ENCODE measurements at places on chromosomes 6 and 20.

- DNase-seq: no peak
Measured at GRCh38 chr6:135002974-135003703, 51.5 kb downstream of the HBS1L start.

- DNase-seq: no peak
Measured at GRCh38 chr20:44585057-44585963, 2.9 kb downstream of the PKIG start.

DNA sequence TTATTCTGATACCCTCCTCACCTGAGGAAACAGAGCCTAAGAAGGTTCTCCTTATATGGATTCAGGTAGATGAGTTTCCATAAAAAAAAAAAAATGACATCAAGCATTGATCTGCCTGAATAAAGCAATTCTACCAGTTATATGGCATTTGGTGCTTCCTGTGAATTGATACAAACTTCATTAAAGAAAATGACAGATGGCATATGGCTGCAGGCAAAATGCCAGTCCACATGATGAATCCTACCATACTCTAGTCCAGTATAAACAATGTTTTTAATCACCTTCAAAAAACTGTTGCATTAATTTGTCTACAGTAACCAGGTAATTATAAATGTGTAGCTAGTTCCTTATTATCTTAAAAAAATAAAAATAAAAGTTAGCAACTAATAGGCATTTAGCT lies 559.2 kb upstream of the FLRT3 start:
- DNase-seq: no peak

DNA sequence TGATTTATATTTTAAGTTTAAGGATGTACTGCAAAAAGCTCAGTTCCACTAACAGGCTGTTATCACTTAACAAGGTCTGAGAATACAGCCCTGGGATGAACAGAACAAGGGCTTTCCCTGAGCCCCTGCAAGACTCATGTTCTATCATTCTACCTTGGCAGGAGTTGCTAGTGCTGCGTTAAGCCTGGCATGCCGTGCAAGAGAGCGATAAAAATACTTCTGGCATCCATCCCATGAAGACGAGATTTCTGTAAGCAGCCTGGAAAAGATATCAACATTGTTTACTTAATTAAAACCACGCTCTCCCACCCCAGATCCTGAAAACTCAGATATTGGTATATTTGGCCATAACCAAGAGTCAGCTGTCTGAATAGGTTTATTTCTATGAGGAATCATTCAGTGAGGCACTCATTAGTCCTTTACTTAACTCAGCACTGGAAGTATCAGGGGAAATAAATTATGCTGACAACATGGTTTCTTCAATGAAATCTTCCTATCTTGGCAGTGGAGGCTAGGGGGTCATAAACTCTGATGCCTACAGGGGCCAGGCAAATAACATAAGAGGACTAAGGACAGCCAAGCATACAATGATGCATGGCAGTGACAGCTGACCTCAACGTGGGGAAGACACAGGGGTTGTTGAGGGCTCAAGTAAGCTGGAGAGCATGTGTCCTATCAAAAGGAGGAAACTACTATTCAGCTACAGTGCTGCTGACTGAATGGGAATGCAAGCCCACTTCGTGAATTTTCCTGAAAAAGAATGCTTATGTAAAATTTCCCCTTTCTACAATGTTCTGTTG lies 37.6 kb upstream of the LYRM2 start:
- DNase-seq: no peak

GRCh38 chr6:158647501-158647900 lies 2.4 kb upstream of the SYTL3 start:
- no peak for DNase-seq

- no peak for DNase-seq
Measured at GRCh38 chr6:158910484-158911440, 89.2 kb downstream of the RSPH3 start.

- no peak for DNase-seq
Measured at GRCh38 chr20:58567437-58567836, 52.2 kb upstream of the APCDD1L start.

- no peak for DNase-seq
Measured at GRCh38 chr6:46583721-46584120, 68.9 kb downstream of the CYP39A1 start.

GRCh38 chr6:56448046-56448445 lies 194.6 kb downstream of the DST start:
- DNase-seq: no peak

GRCh38 chr20:45407067-45407745 lies 883 bp upstream of the DBNDD2 start:
- no peak for DNase-seq

DNA sequence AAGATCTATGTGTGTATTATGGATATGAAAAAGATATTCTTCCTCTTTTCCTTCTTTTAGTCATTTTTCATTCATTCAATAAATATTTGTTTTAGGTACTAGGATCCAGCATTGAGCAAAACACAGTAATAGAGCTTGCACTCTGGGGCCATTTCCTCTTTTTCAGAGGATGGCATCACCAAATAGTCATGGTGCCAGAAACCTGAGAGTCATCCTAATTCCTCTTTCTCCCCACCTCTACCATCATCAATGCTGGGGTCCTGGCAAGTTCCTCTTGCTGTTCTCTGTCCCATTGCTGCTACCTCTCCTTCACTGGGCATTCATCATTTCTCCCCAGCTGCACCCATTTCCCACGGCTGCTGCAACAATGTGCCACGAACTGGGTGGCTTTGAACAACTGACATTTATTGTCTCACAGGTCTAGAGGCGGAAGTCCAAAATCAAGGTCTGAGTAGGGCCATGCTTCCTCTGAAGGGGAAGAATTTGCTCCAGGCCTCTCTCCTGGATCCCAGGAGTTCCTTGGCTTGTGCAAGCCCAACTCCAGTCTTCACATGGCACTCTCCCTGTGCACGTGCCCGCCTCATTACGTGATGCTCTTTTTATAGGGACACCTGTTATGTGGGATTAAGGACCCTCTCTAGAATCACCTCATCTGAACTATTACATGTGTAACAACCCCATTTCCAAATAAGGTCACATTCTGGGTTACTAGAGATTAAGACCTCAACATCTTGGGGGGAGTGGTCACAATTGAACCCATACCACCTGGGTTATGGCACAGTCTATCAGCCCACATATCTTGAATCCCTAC lies 9.5 kb upstream of the IGF2R start:
- no peak for DNase-seq

DNA sequence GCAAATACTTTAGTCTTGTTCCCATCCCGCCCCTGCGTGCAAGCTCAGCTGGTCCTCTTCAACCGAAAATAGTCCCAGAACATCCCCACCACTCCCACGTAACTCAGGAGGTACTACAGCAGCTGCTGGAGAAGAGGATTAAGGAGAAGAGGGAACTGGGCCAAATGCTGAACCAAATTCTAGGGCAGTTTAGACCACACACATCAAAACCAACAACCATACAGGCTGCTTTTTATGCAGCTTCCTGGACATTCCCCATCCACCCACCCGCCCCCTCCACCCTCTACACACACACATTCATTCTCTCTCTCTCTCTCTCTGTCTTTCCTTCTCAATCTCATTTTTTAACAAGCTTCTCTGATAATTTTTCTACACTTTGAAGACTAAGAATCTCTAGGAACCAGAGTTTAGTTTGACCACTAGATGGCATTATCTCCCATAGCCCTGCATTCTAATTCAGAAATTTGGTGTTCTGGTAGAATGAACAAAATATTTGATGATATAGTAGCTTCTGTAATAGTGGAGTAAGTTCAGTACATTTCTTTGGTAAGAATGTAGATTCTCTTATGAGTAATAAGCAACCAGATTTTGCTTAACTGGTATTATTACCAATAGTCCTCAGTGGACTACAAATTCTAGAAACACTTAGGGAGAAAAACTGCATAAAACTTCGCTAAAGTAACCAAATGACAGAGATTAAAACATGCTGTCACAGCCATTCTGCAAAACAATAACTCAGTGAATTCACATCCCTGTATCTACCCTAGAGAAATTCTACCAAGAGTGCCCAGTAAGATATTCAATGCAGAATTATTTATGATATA lies 52.1 kb upstream of the BEND6 start:
- no peak for DNase-seq

DNA sequence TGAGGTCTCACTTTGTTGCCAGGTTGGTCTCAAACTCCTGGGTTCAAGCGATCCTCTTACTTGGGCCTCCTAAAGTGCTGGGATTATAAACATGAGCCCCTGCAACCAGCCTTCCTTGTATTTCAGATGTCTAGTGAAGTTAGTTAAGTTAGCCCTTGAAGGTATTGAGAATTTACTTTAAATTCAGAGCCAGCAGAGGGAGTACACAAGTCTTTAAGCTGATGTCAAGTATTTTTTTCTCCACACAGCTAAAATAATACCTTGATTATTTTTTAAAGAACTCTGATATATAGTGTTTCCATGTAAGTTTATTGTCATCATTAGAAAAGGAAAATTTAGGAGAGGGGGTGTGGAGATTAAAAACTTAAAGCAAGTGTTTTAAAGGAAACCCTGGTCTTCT lies 9.8 kb downstream of the FOXO3 start:
- no peak for DNase-seq

GRCh38 chr6:41894366-41895299 lies 542 bp downstream of the USP49 start:
- DNase-seq: no peak

- DNase-seq: no peak
Measured at GRCh38 chr6:146154197-146154596, 125.3 kb downstream of the GRM1 start.

DNA sequence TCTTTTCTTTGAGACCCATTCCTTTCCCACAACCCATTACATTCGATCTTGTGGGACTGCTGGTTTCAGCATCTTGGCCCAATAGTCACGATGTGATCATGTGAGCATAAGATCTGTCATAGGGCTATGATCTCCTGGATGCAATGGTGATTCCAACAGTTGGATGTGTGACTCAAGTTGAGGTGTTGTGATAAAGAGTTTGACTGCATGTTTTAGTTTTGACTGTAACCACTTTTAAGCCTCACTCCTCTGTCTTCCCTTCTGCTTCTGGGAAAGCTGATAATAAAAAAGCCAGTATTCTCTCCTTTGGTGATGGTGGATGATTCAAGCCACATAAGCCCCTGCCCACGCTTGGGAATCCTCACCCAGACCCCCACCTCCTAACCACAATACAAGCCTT lies 117.0 kb upstream of the ASCC3 start:
- no peak for DNase-seq

- DNase-seq: no peak
Measured at GRCh38 chr6:121765060-121765459, 329.6 kb downstream of the GJA1 start.

DNA sequence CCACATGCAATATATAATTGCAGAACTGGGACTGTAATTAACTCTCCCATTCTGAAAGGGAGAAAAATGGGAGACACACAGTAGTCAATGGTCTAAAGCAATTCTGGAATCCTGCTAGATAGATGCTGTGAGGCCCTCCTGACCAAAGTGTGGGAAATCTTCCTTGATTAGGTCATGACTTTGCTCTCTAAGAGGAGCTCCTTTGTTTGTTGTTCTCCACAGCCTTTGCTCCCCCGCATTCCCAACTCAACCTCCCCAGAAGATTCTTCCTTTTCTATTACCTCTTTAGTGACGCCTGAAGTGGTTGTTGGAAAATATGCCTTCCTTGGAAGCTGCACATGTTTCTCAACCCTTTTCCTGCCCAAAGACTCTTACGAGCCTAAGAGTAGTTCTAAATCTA lies 28.8 kb upstream of the LIN28B start:
- DNase-seq: no peak

- no peak for DNase-seq
Measured at GRCh38 chr6:136958168-136958567, 36.1 kb downstream of the SLC35D3 start.

DNA sequence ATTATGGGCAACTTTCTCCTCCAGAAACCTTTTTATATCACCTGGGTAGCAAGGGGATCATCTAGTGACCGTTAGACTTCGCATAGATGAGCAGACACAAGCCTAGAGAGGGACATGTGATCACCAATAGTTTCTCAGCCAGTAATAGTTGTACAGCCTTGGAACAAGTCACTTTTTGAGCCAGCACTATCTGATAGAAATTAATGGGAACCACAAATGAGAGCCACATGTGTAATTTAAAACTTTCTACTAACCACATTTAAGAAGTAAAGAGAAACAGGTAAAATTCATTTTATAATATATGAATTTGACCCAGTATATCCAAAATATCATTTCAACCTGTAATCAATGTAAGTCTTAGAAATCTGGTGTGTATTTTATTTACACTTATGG lies 592 bp upstream of the CTNNBL1 start:
- no peak for DNase-seq

DNA sequence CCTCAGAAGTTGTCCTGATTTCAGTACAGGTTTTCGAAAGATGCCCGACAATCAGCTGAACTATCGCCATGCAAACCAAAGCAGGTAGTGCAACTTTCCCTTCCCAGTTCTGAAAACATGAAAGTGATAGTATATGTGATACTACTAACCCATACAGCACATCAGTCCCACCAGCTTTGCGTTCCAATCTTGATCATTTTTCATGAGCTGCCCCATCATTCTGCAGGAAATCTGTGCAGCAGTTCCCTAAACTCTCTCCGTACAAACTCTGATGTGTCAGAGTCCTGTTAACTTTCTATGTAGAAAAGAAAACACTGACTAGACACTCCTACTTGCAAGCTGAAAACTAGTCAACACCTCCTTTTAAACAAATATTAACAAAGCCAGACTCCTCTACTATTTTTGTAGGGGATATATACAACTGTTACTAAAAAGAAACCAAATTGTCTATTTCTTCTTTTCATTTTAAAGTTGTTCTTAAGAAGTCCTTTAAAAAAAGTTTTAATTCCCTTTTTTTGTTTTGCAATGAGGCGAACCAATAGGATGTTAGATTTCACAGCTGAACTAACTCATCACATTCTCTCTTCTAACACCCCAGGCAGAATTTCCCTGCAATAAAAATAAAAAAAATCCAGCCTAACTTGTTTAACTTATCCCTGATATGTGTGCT lies 99.6 kb upstream of the DST start:
- DNase-seq: no peak

GRCh38 chr20:21559305-21559704 lies 45.4 kb upstream of the NKX2-2 start:
- no peak for DNase-seq

DNA sequence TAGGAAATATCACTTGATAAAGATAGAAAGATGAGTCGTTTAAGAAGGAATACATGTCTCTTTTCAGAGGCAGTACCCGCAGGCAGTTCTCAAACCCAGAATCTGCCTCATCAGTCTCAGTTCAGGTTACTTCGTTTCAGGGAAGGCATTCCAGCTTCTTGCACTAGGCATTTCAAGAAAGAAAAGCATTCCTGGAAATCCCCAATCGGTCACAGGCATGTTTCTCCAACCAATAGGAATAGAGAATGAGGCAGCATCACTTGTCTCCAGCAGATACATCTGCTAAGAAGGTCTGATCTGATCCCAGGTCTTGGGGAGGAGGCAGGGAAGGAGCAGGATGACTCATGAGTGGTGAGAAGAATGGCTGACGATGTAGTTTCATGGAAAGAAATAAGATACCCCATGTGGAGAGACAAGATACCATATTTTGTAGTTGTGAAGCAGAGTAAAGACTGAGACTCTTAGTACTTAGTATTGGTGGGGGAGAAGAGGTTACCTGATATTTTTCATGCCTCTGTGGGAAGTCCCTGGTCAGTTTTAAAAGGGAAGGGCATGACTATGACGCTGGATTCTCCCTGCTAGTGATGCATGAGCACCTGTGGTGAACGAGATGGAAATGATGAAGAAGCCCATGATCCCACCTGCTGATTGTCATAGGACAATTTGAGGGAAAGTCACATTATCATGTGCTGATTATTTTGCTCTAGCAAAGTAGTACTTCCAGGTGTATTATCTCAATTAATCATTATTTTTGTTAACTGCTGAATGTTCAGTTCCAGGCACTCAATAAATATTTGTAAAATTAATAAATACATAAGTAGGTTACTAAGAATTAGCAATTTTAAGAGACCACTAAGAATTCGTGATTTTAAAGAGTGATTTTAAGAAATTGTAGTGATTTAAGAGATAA lies 20.3 kb upstream of the HLA-DRB1 start:
- DNase-seq: no peak

All from activated CD8-positive, alpha-beta memory T cell treated with anti-CD3 and anti-CD28 coated beads for 4 hours (primary cell).